Tibial artery (tissue), 4 donors: ENCODE measurements at places on chromosomes 16 and 17.

GRCh38 chr16:82094942-82095540 is 60.0 kb downstream of the HSD17B2 start:
- DNase-seq = no peak

DNA sequence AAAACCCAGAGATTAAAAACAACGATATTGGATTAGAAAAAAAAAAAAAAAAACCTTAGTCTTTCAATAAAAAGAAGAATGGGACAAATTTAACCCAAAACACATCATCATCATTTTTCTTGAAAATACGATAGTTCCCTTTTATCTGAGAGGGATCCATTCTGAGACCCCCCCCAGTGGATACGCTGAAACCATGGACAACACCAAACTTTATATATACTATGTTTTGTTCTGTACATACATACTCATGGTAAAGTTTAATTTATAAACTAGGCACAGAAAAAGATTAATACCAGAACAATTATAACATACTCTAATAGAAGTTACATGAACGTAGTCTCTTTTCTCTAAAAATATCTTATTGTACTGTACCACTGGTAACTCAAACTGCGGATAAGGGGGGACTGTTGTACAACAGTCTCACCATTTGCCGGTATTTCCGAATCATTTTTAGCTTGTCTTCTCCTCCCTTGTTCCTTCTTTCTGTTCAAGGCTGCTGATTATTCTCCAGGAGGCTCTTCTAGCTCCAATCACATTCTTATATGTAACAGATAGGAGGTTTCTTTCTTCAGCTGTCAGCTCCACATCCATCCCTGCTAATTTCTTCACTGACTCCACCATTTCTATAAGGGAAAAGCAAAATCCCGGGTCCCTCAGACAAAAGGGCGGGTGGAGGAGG is 37.0 kb downstream of the RNF135 start:
- DNase-seq = no peak

DNA sequence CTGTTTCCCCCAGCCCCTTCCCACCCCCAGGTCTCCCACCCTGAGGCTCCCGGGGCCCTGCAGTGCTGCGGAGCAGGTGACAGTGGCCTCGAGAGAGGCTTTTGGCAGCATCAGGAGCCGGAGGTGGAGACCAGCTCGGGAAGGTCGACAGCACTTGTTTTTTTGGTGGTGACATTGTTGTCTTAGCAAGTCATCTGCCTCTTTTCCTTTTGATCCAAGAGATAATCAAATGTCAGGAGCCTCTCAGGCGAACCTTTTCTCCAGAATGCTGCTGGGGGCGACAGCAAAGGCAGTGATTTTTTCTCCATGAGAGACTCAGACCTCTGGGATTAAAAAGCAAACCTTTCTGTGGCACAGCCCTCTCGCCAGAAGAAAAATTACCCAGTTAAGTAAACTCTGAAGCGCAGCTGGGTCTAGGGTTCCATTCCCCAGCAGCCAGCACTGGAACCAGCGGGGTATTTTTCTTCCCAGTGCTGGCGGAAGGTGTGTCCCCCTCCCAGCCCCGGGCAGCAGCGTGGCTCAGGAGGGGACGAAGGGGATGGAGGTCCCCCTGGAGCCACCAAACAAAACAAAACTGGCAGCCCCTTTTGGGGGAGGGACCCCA is 37.2 kb downstream of the GRIN2C start:
- DNase-seq = no peak

DNA sequence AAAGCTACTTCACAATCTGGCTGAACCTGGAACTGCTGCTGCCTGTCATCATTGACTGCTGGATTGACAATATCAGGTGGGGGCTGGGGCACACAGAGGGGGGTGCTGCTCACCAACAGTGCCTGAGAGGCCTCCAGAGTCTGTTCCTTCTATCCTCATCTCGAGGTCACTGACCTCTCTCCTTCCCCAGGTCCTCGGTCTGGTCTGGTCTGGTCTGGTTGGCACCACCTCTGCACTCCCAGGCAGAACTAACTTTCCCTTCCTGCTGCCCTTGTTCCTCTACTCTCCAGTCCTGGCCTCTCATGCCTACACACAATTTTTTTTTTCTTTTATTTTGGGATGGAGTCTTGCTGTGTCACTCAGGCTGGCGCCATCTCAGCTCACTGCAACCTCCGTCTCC is 4.2 kb downstream of the PLA2G15 start:
- DNase-seq = no peak

DNA sequence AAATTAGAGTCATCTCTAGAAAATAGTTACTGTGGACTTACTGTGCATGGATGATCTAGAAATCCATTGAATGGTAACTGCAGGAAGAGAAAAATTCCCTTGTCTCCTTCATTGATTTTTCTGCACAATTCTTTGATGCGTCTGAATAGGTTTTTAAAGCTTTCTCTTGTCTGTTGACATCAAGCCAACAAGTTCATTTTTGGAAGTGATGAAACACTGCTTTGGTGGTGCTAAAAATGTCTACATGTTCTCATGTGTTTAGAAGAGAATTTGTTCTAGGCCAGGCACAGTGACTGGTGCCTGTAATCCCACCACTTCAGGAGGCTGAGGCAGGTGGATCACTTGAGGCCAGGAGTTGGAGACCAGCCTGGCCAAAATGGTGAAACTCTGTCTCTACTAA is 57.1 kb upstream of the AXIN2 start:
- DNase-seq = no peak

- DNase-seq = no peak
Observed at GRCh38 chr16:9736547-9736946, 445.7 kb downstream of the GRIN2A start.

DNA sequence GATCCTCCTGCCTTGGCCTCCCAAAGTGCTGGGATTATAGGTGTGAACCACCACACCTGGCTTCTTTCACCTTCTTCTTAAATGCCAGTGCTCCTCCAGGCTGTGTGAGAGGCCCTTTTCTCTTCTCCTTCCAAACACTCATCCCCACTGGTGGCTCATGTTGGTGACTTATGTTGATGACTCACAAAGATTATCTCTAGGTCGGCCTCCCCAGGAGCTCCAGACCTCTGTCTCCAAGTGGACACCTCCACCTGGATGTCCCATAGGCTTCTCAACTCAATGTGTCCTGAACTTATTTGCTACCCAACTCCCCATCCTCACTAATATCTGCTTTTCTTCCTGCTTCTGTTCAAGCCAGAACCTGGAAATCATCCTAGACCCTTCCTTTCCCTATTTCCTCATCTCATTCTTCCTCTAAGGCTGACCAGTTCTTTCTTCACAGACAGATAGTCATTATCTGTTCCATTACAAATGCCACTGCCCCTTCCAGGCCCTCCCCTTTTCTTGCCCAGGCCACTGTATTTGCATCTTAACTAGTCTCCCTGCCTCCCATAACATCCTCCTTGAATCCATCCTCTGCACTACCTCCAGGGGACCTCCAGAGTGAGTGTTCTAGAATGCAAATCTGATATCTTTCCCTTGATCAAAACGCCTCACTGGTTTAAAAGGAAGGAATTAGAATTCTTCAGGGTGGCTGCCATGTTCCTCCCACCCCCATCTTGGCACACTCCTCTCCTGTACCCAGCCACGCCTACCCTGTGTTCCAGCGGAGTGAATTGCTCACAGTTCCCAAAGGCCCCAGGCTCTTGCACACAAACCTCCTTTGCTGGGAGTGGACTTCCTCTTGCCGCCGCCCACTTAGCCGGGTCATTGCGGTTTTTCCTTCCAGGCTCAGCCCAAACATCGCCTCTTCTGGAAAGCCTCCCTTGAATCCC is 34.8 kb upstream of the FBXO47 start:
- peak; percentile 88 for DNase-seq

- DNase-seq = no peak
Observed at GRCh38 chr17:29933379-29933778, 3.4 kb upstream of the SSH2 start.

DNA sequence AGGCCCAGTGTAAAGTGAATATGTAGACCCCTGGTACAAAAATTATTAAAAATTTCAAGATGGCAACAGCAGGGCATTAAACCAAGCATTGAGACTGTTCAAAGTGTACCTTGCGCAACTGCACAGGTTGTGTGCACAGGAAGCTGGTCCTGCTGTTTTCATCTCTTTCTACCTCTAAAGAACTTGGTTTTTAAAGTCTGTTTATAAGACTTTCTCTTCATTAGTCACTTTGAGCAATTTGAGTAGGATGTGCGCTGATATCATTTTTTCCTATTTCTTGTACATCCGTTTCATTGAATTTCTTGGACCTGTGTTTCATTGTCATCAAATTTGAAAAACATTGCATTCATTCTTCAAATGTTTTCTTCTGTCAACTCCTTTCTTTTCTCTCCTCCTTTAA is 16.8 kb upstream of the PMP22 start:
- DNase-seq = no peak

DNA sequence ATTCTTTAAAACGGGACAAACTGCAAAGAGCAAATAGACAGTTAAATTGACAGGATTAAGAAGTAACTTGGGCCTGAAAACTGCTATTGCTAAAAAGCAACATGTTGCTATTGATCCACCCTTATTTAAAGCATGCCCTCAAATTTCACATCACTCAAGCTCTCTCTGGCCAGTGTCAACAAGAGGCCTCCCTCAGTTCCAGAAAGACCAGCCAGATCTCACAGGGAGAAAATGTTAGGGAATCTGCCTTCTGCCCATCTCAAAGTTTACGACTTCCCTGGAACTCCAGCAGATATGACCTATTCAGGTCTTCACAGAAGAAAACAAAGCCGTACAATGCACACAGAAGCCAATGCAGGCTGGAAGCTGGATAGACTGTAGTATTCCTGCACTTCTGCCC is 8.9 kb downstream of the CFAP20 start:
- no peak for DNase-seq

DNA sequence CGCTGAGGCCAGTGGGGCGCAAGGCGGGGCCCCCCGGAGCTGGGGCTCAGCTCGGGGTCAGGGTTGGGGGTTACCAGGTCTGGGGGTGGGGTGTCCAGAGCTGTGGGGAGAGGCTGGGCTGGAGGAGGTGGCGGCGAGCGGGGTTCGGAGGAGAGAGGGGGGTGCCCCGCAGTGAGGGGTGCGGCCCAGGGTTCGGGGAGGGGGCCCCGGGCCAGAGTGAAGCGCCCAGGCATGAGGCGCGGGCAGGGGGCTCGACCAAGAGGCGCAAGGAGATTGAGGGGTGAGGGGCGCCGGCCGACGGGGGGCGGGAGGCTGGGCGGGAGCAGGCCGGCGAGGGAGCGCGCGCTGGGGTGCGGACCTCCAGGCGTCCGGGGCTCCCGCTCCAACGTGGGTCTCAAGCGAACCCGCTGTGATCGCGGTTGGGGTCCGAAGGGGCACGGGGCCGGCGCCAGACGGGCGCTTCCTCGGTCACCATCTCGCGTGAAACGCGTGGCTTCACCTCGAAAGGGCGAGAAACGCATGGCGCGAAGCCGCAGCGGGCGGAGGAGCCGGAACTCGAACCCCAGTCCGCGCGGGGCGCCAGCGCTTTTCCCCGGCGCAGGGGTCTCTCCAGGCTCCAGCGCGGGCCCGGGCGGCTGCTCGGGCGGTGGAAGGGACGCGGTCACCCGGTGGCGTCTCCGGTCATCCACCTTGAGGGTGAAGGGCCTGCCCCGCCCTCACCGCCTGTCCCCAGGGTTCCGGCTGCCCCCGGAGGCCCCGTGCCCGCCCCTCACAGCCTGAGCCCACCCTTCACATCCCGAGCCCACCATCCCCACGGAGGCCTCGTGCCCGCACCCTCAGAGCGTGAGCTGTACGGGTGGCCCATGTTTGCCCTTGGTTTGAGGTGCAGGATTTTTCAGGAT is 846 bp downstream of the CPNE7 start:
- DNase-seq = no peak

DNA sequence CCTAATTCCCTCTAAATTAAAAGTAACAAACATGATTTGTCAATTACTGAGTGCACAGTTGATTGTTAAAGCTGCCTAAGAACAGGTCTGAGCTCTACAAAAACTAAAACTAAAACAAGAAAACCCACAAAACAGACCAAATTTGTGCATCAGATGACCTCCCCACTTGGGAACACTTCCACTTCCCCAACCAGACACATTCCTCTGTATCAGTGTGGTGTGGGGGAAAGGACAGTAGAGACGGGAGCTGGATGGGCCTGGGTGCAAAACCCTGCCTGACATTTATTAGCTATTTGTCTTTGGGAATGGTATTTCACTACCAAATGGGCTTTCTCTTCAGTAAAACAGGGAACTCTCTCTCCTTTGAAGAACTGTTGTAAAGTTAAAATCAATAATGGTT is 29.8 kb downstream of the STAT3 start:
- no peak for DNase-seq

GRCh38 chr17:74943808-74944522 is 8.3 kb downstream of the OTOP3 start:
- DNase-seq = no peak

DNA sequence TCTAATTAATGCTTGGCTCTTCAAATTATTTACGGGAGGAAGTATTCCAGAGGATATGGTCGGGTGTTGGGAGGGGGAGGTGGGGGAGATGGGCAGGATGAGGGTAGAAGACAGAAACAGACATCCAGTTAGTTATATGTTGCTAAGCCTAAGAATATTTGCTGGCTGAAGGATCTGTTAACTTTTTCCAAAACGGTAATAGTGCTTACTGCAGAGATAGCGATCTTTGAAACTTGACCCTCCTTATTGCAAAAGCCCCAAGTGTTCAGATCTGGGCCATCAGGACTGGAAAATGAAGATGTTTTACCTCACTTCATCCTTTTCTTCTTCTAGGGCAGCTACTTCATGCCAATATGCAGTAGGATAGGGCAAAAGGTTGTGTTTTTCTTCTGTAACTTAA is 27.0 kb upstream of the MMD start:
- DNase-seq = no peak

GRCh38 chr16:12334071-12334470 is 357.5 kb downstream of the SNX29 start:
- no peak for DNase-seq

- DNase-seq = peak; percentile 46
Observed at GRCh38 chr17:44219108-44219615, 313 bp downstream of the UBTF start.

DNA sequence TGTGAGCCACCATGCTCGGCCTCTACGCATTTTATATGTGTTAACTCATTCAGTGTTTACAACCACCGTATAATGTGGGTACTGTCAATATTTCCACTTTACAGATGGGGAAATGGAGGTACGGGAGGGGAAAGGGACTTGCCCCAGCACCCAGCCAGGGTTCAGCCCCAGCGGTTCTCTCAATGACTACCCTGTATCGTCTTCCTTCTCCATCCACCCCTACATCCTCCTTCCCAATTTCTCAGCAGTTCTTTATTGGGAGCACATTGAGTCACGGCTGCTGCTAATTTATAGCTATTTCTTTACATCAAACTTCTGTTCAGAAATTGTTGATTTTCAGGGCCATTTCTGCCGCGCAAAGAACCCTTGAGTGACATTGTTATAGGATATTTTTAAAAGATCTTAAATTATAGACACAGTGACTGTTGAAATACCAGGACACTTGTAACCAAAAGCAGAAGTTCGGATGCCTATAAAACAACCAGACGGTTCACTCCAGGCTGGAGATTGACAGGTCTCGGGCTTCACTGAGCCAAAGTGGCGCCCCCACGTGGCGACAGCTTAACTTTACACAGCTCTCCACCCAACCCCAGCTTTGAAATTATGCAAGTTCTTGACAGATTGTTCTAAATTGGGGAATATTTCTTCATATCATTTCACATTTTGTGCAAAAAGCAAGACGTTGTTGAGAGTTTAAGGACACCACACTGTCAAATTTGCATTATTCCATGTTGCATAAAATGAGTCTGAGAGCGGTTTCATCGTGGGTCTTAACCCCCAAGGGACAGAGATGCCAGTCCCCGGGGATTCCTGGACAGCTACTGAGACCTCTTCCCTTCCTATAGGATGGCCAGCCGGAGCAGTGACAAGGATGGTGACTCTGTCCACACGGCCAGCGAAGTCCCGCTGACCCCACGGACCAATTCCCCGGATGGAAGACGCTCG is 11.8 kb downstream of the SYT17 start:
- DNase-seq = peak; percentile 72
